ENCODE measurements at places on chromosomes 11 and 22.
A peak's percentile ranks its signal among the peaks of the same experiment; 100 is the strongest.

- peaks cover 4% of the 10 kb centered on the region for H3K36me3 ChIP-seq
- no peak overlapping the region for H3K27ac ChIP-seq
- DNase-seq: no peak
- no peaks in the 10 kb centered on the region for H3K27me3 ChIP-seq
- peaks cover 20% of the 10 kb centered on the region for H3K4me1 ChIP-seq
Measured at GRCh38 chr11:5690736-5691135, 1.1 kb downstream of the TRIM22 start.

DNA sequence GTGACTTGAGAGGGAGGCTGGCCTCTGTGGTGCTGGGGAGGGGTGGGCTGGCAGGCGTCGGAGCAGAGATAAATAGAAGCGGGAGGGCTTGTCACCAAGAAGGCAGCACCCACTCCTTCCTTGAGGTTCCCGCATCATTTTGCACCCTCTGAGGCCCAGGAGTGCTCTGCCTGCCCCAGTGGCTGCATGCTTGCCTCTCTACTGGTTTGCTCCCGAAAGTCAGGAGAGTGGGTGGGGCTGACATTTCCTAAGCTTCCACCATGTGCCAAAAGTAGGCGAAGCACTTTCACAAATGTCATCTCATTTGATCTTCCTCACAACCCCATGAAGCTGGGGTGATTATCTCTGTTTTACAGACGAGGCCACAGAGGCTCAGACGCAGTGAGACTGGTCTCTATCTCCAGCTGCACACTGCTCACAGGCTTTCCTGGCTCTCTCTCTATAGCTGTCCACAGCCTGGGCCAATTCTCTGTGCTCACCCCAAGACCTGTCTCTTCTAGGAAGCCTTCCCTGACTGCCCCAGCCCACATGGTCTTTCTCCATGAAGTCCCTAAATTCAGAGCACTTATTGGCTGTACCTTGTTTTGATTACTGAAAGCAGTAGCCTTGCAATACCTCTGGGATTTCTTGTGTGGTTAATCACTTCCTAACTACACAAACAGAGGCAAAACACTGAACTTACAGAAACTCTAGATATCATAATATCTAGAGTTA is 2.6 kb upstream of the UCP3 start:
- H3K27ac ChIP-seq: no peak overlapping the region
- H3K4me3 ChIP-seq: no peak overlapping the region
- no peaks in the 10 kb centered on the region for H3K27me3 ChIP-seq
- H3K36me3 ChIP-seq: peaks cover 20% of the 10 kb centered on the region
- DNase-seq: no peak
- peaks cover 5% of the 10 kb centered on the region for H3K4me1 ChIP-seq

GRCh38 chr11:63491636-63492372 is 837 bp upstream of the PLAAT5 start:
- H3K36me3 ChIP-seq: no peaks in the 10 kb centered on the region
- peaks cover 35% of the 10 kb centered on the region for H3K4me1 ChIP-seq
- DNase-seq: no peak
- H3K27me3 ChIP-seq: peaks cover 43% of the 10 kb centered on the region

DNA sequence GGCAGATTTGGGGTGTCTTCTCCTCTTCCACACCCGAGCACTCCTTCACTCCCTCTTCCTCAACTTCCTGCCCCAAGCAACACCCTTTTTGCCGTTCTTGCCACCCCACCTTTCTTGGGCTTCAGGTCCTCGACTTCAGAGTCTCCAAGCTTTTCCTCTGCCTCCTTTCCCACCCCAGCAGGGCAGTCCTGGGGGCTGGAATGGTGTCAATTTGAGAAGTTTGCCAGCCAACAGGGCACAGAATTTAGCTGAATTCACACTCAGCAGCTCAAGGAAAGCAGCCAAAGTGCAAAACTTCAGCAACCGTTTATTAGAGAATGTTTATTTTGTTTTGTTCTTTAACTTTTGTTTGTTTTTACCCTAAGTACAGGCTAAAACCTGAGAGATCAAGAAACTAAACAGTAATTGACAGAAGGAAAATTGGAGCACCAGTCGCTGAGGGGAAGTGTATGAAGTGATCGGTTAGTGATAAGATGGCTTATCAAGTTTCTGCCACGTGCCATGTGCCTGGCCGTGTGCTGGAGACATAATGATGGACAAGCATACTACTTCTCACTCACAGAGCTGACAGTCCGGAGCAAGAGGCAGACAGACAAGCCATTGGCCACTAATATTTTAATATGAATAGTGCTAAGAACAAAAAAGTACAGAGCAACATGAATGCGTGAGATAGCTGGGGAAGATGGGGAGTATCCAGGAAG is 44.4 kb downstream of the AHNAK start:
- H3K27ac ChIP-seq: peak overlapping the region; percentile 68
- H3K27me3 ChIP-seq: peaks cover 41% of the 10 kb centered on the region
- no peaks in the 10 kb centered on the region for H3K36me3 ChIP-seq

- peaks cover 12% of the 10 kb centered on the region for H3K36me3 ChIP-seq
- H3K27ac ChIP-seq: no peak overlapping the region
- no peak for DNase-seq
- H3K27me3 ChIP-seq: no peaks in the 10 kb centered on the region
Measured at GRCh38 chr11:81032906-81033305, 1592.1 kb upstream of the TENM4 start.

- H3K36me3 ChIP-seq: no peaks in the 10 kb centered on the region
- H3K4me3 ChIP-seq: no peak overlapping the region
- no peak overlapping the region for H3K27ac ChIP-seq
- DNase-seq: no peak
Measured at GRCh38 chr11:133551064-133551463, 18.8 kb upstream of the OPCML start.

DNA sequence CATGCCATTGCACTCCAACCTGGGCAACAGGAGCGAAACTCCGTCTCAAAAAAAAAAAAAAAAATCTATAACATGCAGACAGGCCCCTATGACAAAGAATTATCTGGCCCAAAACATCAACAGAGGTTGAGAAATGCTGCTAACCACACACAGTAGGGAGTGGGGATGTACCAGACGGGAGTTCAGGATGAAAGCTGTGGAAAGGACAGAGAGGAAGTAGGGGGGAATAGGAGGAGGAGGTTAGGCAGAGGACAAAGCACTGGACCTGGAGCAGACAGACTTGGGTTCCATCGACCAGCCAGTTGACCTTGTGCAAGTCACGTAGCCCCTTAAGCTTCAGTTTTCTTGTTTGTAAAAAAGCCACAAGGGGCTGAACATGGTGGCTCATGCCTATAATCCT is 12.5 kb downstream of the LRP4 start:
- no peaks in the 10 kb centered on the region for H3K36me3 ChIP-seq
- no peak overlapping the region for H3K4me3 ChIP-seq
- peaks cover 50% of the 10 kb centered on the region for H3K4me1 ChIP-seq
- no peak for DNase-seq

DNA sequence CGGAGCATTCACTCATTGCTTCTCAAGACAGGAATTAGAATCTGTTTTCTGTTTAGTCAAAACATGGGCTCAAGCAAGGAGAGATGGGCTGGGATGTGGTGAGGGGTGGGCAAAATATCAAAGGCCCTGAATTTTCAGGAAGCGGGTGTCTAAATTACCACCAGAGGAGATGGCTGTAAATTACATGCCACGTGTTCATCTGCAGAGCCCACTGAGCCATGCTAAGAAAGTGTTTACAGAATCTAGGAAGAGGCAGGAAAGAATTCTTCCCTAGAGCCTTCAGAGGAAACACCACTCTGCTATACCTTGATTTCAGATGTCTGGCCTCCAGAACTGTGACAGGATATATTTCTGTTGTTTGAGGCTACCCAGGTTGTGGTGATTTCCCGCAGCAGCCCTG is 46.1 kb downstream of the CLMP start:
- H3K4me3 ChIP-seq: no peak overlapping the region
- peaks cover 3% of the 10 kb centered on the region for H3K27me3 ChIP-seq
- DNase-seq: no peak
- no peaks in the 10 kb centered on the region for H3K36me3 ChIP-seq
- no peak overlapping the region for H3K27ac ChIP-seq
- H3K4me1 ChIP-seq: no peaks in the 10 kb centered on the region

- no peaks in the 10 kb centered on the region for H3K27me3 ChIP-seq
- no peak overlapping the region for H3K4me3 ChIP-seq
- no peaks in the 10 kb centered on the region for H3K36me3 ChIP-seq
- no peak overlapping the region for H3K27ac ChIP-seq
- no peaks in the 10 kb centered on the region for H3K4me1 ChIP-seq
Measured at GRCh38 chr11:105799263-105799662, 189.4 kb downstream of the GRIA4 start.

DNA sequence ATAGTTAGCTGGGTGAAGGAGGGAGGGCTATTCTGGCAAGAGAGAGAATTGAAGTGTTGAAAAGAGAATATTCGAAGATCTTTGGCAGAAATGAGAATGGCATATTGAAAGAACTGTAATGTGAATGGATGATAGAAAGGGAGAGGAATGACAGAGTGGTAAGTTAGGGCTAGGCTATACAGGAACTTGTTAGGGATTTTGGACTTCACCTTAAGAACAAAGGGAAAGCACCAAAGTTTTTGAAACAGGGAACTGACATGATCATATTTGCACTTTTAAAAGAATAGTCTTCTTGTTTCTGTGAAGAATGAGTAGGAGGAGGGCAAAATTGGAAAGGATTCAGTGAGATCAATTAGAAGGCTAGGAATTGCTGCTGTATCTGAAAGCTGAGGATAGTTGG is 119.3 kb downstream of the METTL15 start:
- no peak overlapping the region for H3K27ac ChIP-seq
- no peaks in the 10 kb centered on the region for H3K27me3 ChIP-seq
- H3K4me3 ChIP-seq: no peak overlapping the region
- no peaks in the 10 kb centered on the region for H3K4me1 ChIP-seq
- no peak for DNase-seq

DNA sequence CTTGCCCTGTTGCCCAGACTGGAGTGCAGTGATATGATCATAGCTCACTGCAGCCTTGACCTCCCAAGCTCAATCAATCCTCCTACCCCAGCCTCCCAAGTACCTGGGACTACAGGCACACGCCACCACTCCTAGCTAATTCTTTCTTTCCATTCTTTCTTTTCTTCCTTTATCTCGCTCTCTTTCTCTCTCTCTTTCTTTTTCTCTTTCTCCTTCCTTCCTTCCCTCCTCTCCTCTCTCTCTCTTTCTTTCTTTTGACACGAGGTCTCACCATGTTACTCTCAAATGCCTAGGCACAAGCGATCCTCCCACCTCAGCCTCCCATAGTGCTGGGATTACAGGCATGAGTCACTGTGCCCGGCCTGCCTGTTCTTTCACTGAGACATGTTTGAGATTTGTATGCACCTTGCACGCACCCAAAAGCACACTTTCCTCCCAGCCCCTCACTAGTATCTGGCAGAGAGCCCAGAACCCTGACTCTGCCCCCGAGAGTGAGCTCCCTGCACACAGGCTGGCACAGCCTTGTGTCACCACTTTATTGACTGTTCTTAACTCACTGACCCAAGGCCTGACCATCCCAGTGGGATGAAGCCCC is 56.8 kb downstream of the CD6 start:
- H3K4me1 ChIP-seq: peaks cover 23% of the 10 kb centered on the region
- no peak overlapping the region for H3K4me3 ChIP-seq
- peak overlapping the region; percentile 61 for H3K27ac ChIP-seq
- H3K27me3 ChIP-seq: peaks cover 22% of the 10 kb centered on the region
- DNase-seq: no peak

DNA sequence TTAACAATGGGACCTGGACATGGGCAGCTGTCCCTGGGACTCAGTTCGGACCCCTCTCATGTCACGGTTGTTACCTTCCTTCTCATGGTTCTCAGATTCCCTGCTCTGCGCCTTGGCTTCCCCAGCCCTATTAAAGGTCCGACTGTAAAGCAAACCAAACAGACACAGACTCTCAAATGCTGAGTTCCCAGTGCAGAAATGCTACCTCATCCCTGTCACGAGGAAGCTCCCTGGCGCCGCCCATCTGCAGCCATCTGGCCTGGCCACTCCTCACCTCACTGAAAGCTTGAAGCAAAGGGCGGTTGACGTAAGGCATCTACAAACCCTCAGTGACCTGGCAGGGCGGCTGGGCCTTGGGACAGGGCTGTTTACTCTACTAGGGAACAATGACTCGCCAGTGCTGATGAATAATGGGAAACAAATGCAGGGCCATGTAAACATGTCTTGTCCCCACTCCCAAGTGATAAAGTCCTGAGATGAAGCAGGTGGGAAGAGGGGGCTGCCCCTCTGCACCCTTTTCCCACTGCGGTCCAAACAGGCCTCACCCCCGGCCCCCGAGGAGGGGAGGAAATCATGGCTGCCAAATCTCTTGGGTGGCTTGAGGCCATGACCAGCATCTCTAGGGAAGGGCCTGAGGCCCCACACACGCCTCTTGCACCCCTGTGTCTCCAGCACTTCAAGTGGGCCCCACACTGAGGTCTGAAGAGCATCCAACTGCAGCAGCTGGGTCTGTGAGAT is 49.3 kb downstream of the SCUBE1 start:
- no peaks in the 10 kb centered on the region for H3K36me3 ChIP-seq
- no peak for DNase-seq
- no peak overlapping the region for H3K4me3 ChIP-seq
- no peaks in the 10 kb centered on the region for H3K27me3 ChIP-seq
- peak overlapping the region; percentile 57 for H3K27ac ChIP-seq

DNA sequence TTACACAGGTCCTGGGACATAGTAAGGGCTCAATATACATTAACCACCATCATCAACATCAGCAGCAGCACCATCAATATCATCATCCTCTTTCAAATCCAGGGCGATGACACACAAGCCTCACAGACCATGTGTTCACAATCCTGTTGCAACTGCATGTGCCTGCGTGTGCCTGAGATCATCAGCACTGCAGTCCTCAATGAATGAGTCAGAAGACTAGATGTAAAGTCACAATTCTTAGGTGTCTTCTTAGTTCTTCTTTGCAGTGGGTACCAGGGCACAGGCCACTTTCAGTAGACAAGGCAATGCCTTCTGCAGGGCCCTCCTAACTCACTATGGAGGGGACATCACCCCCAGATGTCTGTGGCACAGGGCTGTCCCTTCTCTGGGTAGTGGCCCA is 111.1 kb downstream of the MYO18B start:
- H3K4me3 ChIP-seq: no peak overlapping the region
- DNase-seq: no peak
- H3K36me3 ChIP-seq: no peaks in the 10 kb centered on the region
- no peak overlapping the region for H3K27ac ChIP-seq
- H3K27me3 ChIP-seq: peaks cover 25% of the 10 kb centered on the region

GRCh38 chr11:55956521-55956920 is 13.2 kb downstream of the OR10AG1 start:
- H3K36me3 ChIP-seq: no peaks in the 10 kb centered on the region
- H3K27ac ChIP-seq: no peak overlapping the region
- H3K27me3 ChIP-seq: no peaks in the 10 kb centered on the region

DNA sequence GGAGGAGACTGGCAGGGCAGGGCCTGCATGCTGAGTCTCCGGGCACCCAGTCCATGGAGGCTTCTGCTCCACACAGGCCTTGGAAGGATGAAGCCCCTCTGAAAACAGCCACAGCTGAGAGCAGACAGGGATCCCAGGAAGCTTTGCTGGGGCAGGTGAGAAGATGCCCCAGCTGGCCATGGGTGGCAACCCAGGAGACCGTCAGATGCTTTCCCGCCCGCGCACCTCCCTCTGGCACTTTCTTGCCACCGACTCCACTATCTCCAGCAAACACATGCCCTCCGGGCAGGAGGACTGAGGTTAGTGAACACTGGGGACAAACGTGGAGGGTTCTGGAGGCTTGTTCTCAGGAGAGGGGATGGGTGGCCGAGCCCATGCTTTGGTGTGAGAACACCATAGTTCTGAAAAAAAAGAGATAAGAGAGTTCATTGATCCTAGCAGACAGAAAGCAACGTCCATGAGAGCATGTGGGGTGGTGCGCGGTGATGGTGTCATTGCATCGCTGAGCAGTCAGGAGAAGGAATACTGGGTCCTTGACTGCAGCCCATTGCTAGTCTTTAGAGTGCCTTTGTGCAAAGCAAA is 2.3 kb downstream of the C1QTNF6 start:
- H3K4me1 ChIP-seq: peaks cover 31% of the 10 kb centered on the region
- no peaks in the 10 kb centered on the region for H3K27me3 ChIP-seq
- H3K4me3 ChIP-seq: peak overlapping the region; percentile 82
- peaks cover 6% of the 10 kb centered on the region for H3K36me3 ChIP-seq

Measured in neural crest cell (in vitro differentiated cells).